ENCODE measurements at places on chromosomes 7 and 10.

- no peak for DNase-seq
Measured at GRCh38 chr10:63099734-63100133, 33.4 kb upstream of the NRBF2 start.

DNA sequence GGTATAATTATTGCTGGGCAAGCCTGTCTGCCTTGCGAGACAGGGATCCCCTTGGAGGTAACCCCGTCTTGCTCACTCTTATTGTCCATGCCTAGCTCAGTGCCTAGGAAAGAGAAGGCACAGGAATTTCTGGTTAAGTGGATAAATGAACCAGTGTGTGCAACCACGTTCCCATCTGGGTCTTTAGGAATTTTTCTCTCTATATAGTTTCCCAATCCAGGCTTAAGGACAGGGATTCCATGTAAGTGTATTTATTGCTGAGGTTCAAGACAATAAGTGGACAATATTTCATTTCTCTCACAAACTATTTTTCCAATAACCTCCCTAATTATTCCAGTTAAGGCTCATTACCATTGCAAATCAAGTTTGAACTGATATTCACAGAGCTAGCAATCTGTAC, 8.9 kb upstream of the ADAM12 start:
- no peak for DNase-seq

DNA sequence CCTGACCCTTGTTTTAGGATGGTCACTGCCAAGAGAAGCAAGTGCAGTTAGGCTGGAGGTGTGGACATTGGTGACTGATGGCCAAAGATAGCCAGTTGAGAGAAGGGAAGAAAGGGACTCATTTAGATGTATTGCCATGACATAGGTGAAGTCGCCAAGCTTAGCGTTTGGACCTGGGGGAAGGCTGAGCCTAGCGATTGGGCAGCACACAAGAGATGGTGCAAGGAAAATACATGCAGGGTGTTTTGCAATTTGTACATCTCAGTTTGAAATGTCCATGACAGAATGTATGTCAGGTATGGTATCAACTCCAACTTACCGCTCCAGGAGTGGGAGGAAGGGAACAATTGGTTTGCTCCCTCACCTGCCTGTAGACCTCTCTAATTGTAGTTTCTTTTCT, 134.3 kb downstream of the MAPK8 start:
- DNase-seq, result no peak

DNA sequence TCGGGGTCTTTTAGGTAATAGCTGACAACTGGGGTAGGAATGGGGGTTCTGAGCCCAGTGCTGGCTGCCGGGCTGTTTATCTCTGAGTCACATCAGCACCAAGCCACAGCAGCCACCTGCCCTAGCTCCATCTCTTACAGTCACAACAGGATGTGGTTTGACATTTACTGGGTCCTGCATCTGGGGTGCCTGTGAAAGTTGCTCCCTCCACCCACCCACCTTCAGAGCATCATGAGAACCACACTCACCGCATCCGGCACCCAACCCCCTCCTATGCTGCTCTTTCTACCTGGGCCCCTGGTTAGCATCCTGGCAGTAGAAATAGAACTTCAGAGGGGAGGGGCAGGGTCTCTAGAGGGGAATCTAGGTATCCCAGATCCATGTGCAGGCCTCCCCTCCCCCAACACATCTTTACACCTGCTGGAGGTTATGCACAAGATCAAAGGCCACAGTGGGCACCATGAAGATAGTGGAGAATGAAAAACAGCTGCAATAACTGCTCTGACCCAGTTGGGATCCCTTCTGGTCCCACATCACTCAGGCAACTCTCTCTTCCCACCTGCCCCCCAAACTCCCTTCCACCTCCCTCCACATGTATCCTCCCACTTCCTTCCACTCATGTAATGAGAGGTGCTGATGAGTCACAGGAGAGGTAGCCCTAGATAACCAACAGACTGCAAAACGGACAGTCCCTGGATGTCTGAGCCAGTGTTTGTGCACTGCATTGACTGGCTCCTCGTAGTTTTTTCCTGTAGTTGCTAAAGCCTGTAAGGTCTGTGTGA, 38.2 kb downstream of the PRSS2 start:
- DNase-seq, result no peak

DNA sequence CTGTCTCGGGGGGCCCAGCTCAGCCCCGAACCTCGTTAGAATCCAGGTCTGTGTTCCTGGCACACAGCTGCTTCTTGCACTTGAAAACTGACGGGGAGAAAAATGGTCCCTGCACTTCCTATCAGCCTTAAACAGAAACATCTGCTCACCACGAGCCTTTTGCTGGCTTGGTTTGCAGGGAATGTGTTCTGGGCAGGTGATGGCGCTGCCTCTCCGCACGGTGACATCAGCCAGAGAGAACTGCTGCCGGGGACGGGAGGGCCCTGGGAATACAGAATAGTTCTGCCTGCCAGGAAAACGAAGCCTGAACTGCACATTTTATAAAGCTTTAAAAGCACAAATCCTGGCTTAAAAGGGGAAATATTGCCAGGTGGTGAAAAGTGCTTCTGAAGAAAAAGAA, 622.5 kb downstream of the TYW1 start:
- peak; percentile 70 for DNase-seq

DNA sequence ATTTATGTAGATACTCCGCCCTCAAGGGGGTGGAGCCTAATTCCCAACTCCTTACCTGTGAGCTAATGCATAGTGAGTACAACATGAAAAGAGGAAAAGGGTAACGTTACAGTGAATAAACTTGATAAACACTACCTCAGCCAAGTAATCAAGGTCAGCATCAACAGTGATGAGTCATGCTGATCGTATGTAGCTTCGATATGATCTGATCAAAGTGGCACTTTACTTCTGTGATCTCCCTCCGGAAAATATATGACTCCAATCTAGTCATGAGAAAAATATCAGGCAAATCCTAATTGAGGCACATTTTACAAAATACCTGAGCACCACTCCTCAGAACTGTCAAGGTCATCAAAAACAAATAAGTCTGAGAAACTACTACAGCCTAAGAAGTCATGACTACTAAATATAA, 70.4 kb downstream of the VTI1A start:
- peak; percentile 7 for DNase-seq

- no peak for DNase-seq
Measured at GRCh38 chr7:124033095-124033806, 384 bp upstream of the TMEM229A start.

DNA sequence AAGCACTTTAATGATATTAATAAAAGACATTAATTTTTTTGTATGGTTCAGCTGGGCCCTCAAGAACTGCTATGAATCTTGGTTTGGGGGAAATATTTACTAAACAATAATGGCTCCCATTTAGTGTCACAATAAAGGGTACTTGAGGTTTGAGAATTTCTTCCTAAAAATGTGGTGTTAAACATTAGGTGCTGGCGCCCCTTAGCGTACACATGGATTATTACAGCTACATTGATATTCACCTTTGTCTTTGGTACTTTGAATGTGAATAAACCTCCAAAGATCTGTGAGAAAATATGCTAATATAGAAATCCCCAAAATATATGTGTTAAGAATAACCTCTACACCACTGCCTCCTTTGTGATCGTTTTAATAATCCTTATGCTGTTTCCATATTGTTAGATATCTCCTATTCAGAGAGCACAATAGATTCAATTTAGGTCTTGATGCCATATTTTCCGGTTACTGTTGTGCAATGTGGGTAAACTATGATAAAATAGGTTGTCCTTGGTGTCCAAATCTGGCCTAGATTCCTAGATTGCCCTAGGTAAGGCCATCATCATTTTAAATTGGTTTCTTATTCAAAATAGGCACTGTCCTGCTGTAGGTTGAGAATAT, 161.8 kb upstream of the CACNA2D1 start:
- peak; percentile 11 for DNase-seq

GRCh38 chr7:80630608-80631405, 7.6 kb upstream of the CD36 start:
- DNase-seq, result peak; percentile 42

DNA sequence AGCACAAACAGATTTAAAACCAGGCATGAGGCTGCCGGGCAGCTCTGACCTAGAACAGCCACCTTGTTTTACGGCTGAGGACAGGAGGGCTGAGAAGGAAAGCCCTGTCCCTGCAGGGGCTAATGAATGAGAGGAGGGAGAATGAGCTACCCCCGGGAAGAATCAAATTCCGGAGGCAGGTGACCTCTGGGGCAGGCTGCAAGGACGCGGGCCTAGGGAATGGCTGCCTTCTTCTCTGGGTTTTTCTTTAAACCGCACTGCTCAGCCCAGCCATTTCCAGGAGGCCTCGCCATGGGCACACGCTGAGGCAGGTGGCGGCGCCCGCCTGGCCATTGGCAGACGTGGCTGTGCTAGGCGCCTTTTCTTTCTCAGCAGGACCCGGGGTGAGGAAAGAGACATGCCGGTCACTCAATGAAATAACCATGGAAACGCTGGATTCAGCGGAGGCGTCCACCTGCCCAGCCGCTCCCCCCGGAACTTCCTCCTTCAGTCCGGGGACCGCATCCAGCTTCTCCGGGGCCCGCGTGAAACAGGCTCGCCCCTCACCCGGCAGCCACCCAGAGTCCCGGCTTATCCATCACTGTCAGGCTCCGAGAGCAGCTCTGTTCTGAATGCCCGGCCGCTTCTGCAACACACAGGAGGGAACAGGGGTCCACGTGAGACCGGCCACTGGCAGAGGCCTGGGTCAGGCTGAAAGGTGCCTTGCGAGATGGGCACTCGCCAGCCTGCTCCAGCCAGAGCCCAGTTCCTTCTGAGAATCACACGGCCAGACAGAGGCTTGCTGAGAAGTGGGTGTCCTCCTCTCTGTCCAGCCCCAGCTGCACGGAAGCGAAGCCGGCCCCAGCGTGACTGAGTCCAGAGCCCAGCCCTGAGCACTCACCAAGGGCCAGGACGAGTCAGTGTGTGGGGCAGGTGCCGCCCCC, 82.1 kb downstream of the PDGFA start:
- DNase-seq, result no peak

- DNase-seq, result no peak
Measured at GRCh38 chr7:131354390-131354789, 26.7 kb downstream of the MKLN1 start.

GRCh38 chr7:125567686-125568085, 638.1 kb upstream of the POT1 start:
- no peak for DNase-seq

DNA sequence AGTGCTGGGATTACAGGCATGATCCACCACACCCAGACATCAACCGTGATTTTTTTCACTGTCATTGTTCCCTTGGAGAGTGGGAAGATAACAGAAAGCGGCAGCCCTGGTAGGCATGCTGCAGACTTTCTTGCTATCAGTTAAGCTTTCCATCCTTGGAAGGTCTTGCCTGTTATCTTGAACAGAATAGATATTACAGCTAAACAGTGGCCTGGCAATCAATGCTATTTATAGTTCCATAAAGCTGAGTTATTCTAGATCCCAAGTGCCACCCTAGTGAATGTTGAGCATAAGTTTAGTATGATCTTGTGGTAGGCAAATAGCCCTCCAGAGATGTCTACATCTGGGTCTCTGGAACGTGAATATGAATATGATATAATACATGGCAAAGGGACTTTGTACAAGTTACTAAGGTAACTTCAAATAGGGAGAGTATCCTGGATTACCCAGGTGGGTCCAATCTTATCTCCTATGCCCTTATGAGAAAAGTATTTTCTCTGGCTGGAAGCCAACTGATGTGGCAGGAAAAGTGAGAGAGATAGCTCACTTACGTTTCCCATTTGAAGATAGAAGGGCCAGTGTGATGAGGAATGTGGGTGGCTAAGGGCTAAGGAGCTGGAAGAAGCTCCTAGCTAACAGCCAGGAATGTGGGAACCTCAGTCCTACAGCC, 609.1 kb upstream of the IGFBP3 start:
- DNase-seq, result no peak

DNA sequence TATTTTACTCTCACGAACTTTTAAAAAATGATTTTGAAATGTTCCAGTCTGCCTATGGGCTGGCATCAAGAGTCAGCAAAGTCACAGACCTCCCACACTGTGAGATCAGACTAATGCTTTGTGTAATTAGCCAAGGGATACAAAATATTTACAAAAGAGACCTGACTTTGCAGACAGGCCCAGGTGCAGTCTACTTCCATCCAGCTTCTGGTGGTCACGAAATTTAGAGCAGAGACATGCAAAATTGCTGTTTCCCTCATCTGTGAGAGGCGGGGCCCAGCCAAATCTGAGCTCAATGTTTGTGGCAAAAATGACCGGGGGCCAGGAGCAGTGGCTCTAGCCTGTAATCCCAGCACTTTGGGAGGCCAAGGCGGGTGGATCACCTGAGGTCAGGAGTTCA, 82.5 kb upstream of the PITRM1 start:
- no peak for DNase-seq

DNA sequence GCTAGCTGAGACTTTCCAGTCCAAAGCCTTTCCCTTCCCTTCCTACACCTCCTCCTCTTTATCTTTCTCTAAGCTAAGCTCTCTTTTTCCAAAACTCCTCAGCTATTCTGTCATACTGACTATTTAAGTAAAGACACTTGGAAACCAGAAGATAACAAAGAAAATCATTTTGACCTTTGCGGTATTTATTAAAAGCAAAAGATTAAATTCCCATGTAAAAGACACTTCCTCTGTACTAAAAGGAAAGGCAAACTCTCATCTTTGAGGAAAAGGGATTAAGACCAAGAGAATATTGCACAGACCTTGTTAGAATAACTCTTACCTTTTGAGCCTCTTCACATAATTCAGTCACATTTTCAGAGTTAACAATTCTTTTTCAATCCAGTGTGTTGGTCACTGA, 15.8 kb downstream of the ST8SIA6 start:
- no peak for DNase-seq

GRCh38 chr7:108452707-108453106, 3.5 kb downstream of the NRCAM start:
- peak; percentile 30 for DNase-seq

DNA sequence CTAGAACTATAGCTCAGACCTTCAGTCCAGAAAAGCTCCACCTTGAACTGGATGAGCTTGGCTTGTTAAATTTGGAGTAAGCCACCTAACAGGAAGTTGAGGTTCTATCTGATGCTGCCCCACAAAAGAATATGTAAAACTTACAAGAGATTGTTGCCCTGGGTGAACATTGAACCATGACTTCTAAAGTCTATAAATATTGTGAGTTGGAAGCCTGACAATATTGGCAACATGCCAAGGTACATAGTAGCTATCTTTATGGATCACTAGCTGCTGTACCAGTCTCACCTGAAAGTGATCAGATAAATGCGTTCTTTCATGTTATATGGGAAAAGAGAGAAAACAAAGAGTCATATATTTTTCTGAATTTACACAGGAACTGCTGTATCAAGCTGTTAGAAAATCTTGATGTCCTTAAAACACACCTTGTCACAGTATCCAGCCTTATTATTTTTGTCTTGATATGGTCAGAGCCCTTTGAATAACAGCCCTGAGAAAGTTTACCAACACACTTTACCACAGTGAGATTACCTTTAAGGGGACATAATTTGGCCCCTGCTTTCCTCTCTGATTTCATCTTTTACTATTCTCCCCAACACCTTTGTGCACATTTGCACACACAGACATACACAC, 92.0 kb downstream of the LSMEM1 start:
- peak; percentile 66 for DNase-seq

DNA sequence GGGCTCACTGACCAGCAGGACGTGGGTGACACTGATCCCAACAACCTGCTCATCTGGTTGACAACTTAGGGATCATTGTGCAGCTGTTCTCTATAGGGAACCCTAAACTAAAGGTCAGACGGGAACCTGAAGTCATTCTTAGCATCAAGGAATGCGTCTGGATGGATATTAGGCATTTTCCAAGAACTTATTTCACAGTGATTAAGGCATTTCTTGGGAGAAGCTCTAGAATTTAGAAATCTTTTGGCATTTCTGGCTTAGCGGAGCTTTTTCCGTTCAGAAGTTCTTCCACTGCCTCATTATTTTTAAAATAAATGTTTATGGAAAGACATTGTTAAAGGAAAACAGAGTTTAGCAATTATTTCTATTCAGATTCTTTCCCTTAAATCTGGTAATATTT, 303.3 kb upstream of the IGFBP3 start:
- DNase-seq, result no peak

- no peak for DNase-seq
Measured at GRCh38 chr10:131475043-131475442, 163.5 kb upstream of the TCERG1L start.

All from DMS153 (cell line).